ENCODE measurements at places on chromosomes 7 and 10.

DNA sequence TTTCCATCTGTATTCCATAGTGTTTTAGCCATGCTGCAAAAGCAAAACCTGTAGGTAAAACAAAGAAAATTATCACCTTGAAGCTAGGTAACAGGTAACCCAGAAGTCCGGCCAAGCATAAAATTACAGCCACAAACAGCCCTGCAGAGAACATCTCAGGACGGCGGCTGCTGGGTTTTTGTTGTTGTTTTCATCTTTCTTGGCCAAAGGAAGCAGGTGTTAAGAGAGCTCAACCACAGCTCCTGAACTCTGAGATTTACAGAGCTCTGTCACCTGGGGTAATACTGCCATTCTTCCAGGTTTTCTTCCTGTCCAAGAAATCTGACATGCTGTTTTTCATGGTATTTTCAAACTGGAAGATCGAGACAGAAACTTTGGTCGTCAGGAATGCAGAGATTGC, 847 bp upstream of the SCIN start:
- DNase-seq = no peak

GRCh38 chr10:43304687-43305333, 37.9 kb upstream of the RASGEF1A start:
- peak; percentile 66 for DNase-seq

DNA sequence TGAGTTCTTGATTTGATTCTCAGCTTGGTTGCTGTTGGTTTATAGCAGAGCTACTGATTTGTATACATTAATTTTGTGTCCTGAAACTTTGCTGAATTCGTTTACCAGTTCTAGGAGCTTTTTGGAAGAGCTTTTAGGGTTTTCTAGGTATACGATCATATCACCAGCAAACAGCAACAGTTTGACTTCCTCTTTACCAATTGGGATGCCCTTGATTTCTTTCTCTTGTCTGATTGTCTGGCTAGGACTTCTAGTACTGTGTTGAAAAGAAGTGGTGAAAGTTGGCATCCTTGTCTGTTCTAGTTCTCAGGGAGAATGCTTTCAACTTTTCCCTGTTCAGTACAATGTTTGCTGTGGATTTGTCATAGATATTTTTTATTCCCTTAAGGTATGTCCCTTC, 86.2 kb downstream of the PLXDC2 start:
- DNase-seq = no peak

DNA sequence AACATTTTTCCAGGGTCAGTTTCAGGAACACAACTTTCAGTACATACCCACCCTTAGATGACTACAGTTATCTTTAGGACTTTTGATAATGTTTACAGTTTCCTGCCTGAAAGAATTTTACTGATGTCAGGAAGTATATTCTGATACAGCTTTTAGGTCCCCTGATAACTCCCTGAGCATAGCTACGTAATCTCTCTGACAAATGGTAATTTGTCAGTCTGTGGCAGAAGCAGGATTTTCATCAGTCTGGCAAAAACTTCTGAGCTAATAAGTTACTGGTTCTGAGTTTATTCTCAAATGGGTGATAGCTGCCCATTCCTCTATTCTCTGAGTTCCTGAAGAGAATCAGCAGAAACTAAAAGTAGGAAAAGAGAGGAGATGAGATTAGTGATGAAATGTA, 270.1 kb upstream of the MTPN start:
- DNase-seq = no peak

DNA sequence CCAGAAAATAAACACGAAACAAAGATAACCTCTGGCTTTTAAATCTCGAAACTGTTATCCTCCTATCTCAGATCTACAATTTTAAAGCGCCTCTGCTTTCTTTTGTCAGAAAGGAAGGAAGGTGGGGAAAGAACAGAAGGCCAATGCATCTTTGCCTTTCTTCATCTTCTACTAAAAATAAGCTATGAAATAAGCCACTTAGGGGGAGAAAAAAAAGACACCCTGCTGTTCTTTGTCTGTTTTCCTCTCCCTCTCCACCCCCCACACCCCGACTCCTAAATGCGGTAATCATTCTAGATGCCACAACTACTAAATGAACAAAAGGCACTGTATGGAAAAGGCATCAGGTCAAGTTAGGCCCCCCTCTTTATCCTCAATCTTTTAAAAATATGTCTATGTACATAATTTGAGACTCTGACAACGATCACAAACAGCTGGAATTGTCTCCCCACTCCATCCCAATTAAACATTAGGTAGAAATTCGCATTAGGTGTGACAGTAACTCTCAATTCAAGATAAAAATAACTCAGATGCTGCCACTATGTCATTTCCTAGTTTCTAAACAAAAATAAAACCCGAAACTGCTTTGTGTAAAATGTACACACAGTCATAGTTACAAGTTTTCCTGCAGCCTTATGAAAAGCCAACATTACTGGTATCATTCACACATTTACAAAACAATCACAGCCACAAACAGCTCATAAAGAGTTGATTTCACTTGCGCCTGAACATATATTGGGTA, 2.4 kb downstream of the UBE2H start:
- no peak for DNase-seq

- DNase-seq = peak; percentile 56
Measured at GRCh38 chr7:55571511-55572377, 558 bp downstream of the VOPP1 start.

DNA sequence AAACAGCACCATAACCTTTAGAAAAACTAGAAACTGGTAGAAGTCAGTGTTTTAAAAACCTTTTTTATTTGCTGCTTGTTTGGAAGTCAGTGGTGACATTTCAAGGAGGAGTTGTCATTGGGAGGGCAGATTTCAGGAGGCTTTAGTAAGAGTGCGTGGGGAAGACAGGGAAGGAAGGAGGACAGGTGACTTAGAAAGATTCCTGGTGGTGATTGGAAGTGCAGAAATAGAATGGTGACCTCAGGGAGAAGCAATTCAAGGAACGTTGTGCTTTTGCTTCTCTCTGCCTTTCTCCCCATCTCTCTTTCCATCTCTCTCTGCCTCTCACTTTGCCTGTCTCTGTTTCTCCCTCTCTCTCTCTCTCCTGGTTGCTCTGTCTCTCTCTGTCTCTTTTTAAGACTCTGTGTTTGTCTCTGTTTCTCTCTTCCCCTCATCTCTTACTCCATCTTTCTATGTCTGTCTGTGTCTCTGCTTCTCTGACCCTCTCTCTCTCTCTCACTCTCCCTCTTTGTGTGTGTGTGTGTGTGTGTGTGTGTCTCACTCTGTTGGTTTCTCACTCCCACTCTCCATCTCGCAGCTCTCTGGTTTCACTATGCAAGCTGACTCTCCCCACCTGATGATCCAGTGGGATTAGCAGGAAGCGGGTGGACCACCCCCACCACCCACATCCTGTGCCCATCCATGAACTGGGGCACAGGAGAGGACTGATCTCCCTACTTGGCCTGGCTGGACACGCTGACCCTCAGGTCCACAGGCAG, 10.9 kb upstream of the PFKP start:
- DNase-seq = no peak

GRCh38 chr10:97134110-97134509, 51.6 kb downstream of the SLIT1 start:
- DNase-seq = no peak

GRCh38 chr7:44918029-44918428, 32.7 kb upstream of the PURB start:
- no peak for DNase-seq

DNA sequence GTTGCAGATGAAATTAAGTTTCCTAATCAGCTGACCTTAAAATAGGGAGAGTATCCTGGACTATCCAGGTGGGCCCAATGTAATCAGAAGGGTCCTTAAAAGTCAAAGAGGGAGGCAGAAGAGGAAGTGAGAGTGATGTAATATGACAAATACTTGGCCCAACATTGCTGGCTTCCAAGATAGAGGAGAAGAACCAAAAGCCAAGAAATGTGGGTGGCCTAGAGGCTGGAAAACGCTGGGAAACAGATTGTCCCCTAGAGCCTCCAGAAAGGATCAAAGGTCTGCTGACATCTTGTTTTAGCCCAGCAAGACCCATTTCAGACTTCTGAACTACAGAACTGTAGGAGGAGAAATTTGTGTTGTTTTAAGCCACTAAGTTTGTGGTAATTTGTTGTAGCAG, 79.7 kb upstream of the NOBOX start:
- DNase-seq = no peak

GRCh38 chr10:120735773-120736371, 115.3 kb upstream of the WDR11 start:
- no peak for DNase-seq

DNA sequence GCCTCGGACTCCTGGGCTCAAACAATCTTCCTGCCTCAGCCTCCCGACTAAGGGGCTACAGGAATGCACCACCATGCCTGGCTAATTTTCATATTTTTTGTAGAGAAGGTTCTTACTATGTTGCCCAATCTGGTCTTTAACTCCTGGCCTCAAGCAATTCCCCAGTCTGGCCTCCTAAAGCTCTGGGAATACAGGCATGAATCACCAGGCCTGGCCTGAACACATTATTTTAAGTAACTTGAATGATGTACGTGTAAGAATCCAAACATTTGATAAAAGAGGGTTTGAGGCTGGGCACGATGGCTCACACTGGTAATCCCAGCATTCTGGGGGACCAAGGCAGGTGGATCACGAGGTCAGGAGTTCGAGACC, 13.0 kb upstream of the BAMBI start:
- DNase-seq = no peak

GRCh38 chr10:68088740-68089139, 13.7 kb upstream of the HERC4 start:
- peak; percentile 1 for DNase-seq

- no peak for DNase-seq
Measured at GRCh38 chr10:13631594-13631993, 44.8 kb downstream of the PRPF18 start.

DNA sequence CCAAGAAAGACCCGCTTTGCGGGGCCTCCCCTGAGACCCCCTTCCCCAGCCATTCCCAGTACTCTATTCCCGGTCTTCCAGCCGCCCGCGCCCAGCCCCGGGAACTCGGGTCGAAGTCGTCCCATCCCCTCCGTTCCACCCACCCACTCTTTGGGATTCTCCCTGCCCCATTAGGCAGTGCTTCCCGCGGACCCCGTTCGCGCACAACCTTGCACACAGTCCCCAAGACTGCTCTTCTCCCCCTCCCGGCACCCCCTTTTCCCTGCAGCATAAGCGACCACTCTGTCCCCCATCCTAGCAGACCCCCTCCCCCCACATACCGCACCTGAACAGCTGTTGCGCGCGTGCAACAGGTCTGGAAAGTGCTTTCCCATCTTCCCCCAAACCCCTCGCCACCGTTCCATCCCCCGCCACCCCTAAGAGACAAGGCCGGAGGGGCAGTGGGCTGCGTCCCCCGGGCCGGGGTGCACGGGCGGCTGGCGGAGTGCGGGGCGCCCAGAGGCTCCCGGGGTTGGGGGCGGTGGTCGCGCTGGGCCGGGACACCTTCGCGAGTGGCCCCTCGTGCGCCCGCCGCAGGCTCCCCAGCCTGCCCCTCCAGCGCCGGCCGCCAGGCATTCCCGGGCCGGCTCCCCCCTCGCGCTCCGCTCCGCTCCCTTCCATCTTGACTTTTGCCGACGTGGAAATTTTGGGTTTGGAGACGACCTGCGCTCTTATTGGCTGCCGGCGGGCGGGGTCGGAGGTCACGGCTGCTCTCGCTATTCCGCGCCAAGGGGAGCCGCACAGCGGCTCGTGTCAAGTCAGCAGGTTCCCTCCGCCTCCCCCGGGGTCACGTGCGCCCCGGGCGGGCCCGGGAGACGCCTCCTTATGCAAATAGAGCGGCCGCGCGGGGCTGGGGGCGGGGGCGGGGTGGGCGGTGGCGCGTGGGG, 201.2 kb upstream of the NFE2L3 start:
- DNase-seq = peak; percentile 80

- DNase-seq = no peak
Measured at GRCh38 chr7:115038158-115038557, 116.3 kb downstream of the MDFIC start.

DNA sequence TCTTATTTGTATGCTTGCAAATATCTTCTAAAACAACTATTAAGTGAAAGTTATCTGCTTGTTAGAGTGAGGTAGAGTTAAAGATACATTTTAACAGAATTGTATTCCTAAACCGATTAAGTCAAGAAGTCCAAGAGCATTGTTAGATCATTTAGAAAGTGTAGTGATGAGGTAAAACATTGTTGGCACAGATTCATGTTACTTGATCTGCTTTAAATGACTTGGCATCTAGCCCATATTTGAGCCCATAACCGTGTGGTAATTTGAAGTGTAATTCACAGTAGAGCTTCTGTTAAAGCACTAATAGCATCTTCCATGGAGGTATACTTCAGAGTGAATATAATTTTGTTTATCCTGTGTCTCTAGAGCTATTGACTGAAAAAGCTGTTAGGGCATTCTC, 62.1 kb downstream of the PTEN start:
- no peak for DNase-seq

DNA sequence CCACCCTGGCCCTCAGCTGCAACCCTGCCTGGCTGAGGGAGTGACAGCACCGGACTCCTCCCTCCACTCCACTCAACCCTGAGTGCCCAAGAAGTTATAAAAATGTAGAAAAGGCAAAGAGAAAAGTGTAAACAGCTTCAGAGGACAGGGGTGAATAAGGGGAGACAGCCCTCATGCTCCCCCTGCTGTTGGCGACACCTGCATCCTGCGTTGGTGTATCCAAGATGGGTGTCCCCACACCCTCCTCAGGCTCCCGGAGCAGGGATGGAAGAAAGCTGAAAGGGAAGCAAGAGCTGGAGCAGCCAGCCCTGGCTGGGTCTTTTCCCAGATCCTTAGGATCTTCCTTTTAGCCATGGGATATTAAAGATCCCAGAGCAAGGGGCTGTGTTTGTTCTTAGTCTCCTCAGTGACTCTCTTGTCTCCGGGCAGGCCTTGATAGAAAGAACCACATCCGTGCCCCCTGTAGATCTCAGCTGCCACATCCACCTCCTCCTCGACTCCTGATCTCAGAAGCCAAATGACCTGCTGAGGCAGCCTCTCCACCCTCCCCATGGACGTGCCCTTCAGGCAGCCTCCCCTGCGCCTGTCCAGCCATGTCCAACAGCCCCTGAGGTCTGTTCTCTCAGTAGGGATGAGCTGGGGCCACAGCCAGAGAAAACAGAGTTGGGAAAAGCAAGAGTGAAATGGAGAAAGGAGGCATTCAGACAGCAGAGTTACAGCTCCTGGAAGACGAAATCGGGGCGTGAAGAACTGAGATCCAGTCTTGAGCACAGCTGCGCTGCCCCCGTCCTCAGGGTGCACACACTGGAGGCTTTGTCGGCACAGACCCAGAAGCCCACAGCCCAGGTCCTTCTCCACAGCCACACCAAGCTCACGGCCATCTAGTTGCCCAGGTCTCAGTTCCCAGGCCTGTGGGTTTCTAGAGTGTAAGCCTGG, 6.8 kb downstream of the FAM131B start:
- DNase-seq = no peak

GRCh38 chr7:24034251-24034650, 249.7 kb upstream of the NPY start:
- DNase-seq = no peak

- DNase-seq = no peak
Measured at GRCh38 chr7:30814700-30815387, 43.6 kb downstream of the MINDY4 start.

GRCh38 chr7:127446842-127447241, 54.3 kb upstream of the ZNF800 start:
- no peak for DNase-seq

DNA sequence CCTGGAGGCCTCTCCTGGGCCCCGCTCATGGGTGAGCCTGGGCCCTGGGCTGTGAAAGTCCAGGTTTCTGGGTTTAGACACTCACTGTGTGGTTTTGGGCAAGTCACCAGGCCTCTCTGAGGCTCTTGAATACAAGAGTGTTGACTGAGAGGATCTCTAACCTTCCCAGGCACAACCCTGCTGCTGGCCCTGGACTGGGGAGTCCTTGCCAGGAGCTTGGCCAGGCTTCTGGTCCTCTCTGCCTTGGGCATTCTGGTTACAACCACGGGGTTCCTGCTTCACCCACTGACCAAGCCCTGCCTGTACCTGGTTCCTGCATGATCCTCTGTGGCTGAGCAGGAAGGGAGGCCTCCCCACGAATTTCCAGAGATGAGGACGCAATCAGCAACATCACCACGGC, 63.6 kb upstream of the COL13A1 start:
- no peak for DNase-seq

Data from stimulated activated naive CD4-positive, alpha-beta T cell treated with Interleukin-2 at 50 U/mL for 16 hours (primary cell).